ENCODE measurements at places on chromosomes 4 and X. TPM values are rescaled to one million over a fixed set of nuclear protein-coding genes. Genes with fewer than 3 reads are reported as not detected.

DNA sequence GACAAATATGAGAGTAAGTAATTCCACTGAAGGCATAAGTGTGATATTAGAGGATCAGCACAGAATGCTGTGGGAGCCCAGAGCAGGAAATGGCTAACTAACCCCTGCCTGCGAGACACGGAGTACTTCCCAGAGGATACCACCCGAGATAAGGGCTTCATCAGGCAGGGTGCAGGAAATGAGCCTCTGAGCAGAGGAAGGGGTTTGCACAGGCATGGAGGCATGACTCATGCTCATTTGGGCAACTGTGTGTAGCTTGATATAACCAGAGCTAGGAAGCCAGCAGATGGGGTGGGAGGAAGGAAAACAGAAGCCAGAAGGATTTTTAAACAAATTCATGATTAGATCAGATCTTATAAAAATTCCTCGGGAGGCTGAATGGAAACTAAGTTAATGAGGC lies 70.0 kb upstream of the TSPAN5 start:
- DNase-seq = no peak

Gene NUDT10
- 2.1 TPM for total RNA-seq

GRCh38 chrX:117752745-117753144 lies 363.9 kb downstream of the KLHL13 start:
- DNase-seq = no peak

- DNase-seq = no peak
Observed at GRCh38 chrX:19718642-19719041, 168.8 kb downstream of the SH3KBP1 start.

GRCh38 chr4:3615386-3616286 lies 83.4 kb upstream of the LRPAP1 start:
- no peak for DNase-seq

DNA sequence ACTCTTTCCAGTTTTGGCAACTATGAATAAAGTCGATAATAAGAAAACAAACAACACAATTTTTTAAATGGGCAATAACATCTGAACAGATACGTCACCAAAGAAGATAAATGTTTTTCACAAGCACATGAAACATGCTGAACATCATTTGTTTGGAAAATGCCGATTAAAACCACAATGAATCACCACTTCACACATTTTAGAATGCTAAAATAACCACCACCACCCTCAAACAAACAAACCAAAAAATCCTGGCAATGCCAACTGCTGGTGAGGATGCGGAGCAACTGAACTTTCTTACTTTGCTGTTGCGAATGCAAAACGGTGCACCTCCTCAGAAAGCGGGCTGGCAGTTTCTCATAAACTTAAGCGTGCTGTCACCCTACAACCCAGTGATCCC lies 115.9 kb downstream of the NSUN7 start:
- no peak for DNase-seq

DNA sequence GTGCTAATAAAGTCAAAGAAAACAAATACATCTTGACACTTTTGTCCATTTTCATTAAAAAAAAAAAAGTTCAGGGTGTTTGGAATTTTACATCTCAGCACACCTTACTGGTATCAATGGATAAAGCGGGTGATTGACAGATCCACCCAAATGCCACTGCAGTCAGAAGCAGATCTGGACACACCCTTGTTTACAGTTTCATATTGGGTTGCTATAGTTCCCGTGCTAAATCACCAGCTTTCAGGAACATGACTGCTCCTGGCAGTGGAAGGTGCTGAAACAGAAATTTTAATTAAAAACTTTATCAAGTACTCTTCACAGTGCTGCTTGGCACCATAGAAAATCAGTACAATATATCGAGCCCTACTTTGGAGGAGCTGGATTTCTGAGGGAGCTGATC lies 116.3 kb downstream of the STOX2 start:
- DNase-seq = no peak

DNA sequence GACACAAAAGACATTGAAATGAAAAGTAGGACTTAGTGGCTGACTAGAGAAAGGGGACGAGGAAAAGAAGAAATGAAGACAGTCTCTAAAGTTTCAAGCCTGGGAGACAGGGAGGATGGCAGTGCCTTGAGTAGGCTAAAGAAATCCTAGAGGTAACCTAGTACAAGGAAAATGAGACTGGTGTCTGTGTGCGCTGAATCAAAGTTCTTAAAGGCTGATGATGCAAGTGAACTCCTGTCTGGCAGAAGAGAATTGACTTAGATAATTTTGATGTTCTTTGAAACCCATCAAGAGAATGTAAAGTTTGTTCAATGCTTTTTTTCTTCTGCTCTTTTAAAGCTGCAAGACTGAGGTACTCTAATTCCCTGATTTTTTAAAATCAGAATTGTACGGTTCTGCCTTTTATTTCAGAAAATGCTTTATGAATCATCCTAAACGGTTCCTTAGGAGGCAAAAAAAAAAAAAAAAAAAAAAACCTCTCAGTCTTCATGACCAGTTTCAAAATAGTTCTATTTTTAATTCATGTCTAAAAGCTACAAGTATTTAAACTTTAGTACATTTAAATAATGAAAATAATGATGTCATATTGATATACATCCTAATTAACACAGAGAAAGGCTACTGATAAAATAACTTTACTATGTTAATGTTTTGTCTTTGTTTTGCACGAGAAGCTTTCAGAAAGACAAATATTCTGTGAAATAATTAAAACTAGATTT lies 189.8 kb downstream of the PPP3CA start:
- DNase-seq = no peak

Gene CRMP1
- total RNA-seq = not detected

DNA sequence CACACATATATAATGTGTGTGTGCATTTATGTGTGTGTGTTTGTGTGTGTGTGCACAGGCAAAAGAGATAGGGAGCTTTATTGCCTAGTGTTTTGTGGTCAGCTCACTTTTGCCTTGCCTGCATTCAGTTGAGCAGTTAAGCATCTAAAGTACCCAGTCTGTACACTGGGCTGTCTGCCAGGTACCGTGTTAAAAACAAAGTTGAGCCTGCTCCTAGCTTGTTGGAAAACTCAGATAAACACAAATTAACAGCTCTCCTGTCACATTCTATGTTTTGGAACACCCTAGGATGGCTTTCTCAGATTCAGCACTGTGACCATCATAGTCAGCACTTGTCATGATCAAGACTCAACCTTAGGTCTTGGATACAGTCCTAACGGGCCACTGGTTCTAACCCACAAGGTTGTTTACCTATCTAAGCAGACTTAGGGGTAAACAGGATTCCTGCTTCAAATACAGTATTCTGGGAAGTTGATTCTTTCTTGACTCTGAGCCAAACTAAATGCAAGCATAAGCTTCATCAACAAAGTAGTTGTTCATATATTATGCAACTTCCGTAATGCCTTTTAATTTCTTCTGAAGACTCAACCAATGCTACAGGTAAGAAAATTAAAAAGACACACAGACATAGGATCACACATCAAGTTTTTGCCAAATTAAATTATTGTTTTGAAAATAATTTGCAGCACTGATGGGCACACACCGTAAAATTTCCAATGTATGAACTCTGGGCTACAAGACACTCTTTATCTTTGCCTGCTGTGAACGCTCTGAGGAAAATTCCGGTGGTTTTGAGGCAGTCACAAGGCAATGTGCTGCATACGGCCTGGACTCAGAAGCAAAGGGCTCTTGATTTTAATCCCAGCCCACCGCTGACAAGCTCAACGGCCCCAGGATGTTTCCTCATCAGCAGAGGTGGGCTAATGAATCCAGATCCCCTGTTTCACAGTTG lies 11.3 kb upstream of the CD99 start:
- no peak for DNase-seq

Gene BST1
- 0.65 TPM for total RNA-seq
